ENCODE measurements at places on chromosomes 1 and 21.
A peak's percentile ranks its signal among the peaks of the same experiment; 100 is the strongest.

DNA sequence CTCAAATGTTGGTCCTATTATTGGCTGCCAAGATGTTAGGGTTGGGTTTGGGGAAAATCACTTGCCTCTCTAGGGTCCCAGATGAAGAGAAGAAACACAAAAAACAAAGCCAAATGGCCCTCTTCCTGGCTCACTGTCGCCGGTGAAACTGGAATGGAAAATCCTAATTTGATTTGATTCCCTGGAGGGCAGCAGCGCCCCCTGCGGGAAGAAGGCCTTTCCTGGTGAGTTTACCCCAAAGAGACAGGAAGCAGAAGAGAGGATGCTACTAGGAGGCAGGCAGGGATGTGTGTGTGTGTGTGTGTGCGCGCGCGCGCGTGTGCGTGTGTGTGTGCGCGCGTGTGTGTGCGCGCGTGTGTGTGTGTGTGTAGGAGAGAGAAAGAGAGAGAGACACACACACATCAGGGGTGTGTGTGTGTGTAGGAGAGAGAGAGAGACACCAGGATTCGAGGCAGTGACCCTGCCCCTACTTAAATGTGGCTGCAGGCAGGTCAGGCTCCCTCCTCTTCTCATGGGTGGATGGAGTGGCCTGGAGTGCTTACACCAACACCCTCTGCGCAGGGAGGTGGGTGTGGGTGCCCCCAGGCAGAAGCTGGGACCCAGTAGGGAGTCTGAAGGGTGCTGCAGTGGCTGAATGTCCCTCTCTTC, 3.1 kb upstream of the SELENON start:
- DNase-seq, result peak; percentile 48

- no peak for DNase-seq
These were observed 338.8 kb upstream of the VAMP3 start for GRCh38 chr1:7432102-7432899.

DNA sequence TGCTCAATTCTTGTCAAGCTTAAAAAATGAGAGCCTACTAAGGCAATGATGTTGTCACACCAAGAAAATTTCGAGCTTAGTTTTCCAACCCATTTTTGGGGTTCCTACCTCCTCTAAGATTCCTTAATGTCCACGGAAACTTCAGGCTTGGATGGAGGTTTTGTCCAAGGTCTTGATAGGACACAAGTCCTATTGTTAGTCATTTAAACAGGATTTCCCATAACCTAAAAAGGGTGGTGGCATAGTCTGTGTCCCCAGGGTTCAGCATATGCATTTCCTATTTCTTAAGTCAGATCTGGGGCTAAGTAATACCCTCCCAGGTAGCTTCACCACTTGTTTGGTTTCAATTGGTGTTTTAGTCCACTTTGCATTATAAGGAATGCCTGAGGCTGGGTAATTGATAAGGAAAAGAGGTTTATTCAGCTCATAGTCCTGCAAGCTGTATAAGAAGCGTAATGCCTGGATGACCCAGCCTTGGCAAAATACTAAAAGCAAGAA, 10.9 kb upstream of the PADI2 start:
- no peak for DNase-seq

DNA sequence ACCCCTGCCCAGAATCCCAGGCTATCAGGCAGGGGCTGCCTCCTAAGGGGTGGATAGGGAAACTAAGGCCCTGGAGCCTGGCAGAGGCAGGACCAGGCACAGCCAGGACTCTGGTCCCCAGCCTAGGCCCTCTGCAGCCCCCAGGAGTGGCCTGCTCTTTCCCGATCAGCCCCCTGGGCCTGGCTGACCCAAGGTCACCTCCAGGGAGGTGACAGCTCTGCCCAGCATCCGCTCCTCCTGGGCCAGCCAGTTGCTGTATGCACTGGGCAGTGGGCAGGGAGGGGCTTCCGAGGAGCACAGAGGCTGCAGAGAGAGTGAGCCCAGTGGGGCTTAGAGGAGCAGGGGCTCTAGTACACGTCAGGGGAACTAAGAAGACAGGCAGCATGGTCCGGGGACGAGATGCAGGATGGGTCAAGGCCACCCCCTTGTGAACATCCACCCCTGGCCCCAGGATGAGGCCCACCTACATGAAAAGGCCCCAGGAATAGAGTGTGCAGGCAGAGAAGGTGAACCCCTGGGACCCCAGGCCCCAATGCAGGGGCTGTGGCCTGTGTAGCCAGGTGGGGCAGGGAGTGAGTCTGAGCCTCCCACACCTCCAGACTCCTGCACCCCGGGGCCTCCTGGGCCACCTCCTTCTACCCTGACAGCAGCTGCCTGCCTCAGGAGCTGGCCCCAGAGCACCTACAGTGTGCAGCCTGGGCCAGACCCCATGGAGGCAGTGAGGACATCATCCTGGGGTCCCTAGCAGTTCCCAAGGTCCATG, 32.8 kb downstream of the WNT9A start:
- DNase-seq, result no peak

- DNase-seq, result no peak
These were observed 251.9 kb downstream of the DPYD start for GRCh38 chr1:97668945-97669344.

DNA sequence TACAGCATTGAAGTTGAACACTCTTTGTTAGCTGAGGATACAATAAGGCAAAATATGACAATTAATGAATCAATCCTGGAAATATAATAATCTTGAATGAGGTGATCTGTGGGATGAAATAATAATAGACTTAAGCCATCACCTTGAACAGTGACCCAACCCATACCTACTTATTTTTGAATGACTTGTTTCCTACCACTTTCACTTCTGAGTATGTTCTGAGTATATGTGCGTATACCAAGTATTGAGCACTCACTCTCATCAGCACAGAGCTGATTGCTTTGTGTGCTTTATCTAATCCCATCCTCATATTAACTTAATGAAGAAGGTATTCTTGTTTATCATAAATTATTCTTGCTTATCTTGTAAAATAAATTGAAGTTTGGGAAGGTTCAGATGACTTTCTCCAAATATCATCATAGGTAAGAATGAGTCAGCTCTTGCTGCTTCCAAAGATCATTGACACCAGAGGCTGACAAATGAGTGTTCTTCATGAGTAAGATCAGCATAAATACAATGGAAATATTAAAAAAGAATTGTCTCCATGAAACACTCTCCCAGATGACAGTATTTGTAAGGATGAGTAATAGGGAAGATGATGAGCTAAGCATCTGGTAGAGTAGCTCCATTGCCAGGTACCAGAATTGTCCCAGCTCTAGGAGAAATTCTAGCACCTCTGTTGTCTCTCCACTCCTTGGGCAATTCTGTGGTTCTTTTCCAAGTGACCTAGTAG, 198.1 kb upstream of the KIAA0040 start:
- DNase-seq, result no peak

GRCh38 chr1:167797015-167797414, 75.2 kb downstream of the MPZL1 start:
- DNase-seq, result no peak

DNA sequence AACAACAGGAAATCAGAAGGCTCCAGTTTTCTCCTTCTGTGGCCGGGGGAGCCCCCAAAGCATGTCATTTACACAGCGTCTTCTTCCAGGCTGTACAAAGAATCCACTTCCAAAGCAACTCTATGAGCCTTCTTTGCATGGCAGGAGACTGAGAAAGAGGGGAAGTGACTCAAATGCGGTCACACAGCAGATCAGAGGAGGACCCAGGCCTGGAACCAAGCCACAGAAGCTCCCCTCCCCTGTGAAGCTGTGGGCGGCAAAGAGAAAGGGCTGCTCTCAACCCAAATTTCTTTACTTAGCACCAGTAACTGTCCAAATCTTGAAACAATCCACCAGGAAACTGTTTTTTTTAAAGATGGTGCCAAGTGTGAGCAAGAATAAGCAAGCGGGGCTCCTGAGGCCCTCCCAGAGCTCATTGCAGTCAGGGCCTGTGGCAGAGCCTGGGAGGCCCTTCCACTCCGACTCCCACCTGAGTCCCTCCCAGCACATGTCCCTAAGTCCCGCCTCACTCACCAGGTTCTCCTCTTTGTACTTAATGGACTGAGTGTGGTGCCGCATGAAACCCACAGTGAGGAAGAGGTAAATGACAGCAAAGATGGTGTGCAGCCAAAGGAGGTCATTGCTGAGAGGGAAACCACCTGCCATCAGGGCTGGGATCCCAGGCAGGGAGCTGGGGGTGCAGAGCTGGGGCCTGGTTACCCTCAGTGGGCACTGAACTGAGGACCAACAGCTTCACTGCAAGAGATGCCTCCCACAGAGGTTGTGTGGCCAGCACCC, 15.9 kb downstream of the TMEM63A start:
- DNase-seq, result no peak

DNA sequence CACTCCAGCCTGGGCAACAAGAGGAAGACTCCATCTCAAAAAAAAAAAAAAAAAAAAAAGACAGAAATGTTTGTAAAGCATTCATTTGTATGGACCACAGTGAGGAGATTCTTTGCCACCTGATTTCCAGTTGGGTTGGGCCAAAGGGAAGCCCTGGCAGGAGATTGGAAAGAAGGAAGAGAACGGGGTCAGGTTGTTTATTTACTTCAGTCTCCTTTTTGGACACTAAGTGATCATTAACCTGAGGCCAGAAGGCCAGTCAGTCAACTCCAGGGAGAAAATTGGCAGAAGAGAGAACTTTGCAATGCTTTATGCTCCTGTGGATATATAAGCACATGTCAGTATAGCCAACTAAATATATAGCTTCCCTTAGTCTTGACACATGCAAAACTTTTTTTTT, 85.9 kb downstream of the NTMT2 start:
- DNase-seq, result no peak

DNA sequence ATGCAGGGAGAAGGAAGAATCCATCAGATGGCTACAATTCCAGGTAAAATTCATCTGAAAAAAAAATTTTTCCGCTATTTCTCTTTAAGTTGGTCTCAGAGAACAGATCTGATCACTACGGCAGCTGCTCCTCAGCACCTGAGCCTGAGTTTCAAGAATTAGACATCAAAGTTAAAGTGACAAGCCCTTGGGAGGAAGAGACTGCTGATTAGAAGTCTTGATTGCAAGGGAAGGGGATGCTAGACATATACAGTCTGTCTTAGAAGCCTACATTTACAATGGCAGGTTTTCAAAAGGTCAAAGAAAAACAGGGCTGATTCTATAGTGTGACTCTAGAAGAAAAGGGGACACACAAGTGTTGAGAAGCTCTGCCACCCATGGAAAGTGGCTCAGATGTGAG, 48.3 kb downstream of the SUSD4 start:
- DNase-seq, result no peak

DNA sequence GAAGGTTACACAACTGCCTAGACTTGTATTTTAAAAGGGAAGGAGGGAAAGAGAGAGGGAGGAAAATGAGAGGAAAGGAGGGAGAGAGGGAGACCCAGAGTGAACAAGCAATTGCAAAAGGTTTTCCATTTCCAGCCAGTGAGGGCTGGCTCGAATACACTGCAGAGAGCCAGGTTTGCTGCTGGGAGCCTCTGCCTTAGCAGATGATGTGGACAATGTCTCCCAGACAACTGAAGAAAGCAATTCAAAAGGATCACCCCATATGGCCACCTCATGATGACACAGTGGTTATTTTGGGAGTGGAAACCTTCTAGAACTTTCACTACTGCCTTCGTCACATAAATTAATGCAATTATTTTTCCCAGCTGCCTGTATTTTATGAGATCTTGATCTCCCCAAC, 86.4 kb downstream of the BCAR3 start:
- DNase-seq, result no peak

GRCh38 chr1:7407980-7408770, 362.9 kb upstream of the VAMP3 start:
- no peak for DNase-seq

DNA sequence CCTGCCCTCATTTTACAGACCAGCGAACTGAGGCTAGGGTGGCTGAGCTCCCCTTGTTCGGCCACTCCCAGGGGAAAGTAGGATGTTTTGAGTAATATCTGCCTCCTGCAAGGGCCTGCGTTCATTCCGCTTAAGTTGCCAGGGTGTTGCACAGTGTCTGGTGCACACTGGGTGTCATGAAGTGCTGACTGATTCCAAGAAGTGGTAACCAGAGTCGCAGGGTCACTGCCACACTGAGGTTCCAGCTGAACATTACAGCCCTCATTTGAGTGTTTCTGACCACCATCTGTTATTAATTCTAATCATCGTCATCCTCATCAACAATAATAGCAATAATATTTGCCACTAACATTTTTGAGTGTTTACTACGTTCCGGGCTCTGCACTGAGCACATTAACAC, 250.6 kb downstream of the KAZN start:
- no peak for DNase-seq

DNA sequence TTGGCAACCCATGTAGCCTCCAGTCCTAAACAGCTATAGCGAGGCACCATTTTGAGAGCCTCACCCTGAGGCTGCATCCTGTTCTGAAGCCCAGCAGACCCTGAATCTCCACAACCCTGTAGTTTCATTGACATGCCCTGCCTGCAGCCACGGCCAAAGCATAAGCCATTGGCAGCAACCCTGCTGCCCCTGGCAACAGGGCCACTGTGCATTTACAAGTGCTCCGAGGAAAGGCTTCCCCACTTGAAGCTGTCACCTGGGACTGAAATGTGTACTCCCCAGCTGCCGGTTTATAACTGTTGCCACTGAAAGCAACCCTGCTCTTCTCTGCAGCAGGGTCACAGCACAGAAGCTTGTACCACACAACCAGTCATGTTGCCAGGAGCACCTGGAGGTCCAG, 124.2 kb upstream of the OLFM3 start:
- DNase-seq, result no peak

DNA sequence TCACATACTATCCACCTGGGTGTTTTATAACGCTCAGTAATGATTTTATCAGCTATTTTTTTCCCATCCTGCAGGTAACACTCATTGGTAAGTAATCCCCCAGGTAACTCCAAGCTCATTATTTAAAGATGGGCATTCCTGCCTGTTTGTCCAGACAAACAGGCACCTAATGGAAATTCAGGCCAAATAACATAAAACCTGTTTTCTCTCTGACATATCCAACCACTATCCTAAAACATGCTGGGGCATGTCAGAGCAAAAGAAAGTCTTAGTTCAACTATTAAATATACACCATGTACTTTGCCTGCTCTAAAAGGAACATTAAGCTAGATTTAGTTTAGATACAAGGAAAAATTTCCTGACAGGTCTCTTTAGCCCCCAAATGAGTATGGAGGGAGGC, 987.7 kb downstream of the TTLL7 start:
- DNase-seq, result no peak

- DNase-seq, result no peak
These were observed 19.0 kb upstream of the MGST3 start for GRCh38 chr1:165612062-165612461.

- no peak for DNase-seq
These were observed 414.7 kb upstream of the PROX1 start for GRCh38 chr1:213572912-213573647.

- DNase-seq, result no peak
These were observed 59.7 kb downstream of the FGGY start for GRCh38 chr1:59356627-59357026.
